LHCN-M2 (cell line): ENCODE measurements at places on chromosomes 7 and 10. TPM values are rescaled to one million over a fixed set of nuclear protein-coding genes. Genes with fewer than 3 reads are reported as not detected.

Gene TMEM213
- not detected in 2 replicates for total RNA-seq

Gene CRHR2
- total RNA-seq: not detected in 2 replicates

Gene ARHGEF5
- 1.3 and 1.5 TPM in 2 replicates for total RNA-seq

DNA sequence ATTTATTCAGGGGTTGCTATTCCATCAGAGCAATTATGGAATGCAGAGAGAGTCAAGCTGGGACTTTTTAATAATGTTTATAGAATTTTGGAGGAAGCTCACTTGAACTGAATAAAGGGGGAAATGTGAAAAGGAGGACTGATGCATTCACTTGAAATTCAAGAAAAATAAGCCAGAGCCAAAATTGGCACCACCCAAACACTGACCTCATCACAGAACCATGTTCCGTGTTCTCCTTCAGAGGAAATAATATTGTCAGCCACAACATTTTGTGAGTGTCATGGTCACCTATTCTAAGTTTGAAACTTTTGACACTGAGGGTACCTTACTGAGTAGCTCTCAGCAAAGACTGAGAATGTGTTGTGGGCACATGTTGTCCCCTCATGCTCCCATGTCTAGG is 207.0 kb downstream of the ANK3 start:
- DNase-seq: no peak

DNA sequence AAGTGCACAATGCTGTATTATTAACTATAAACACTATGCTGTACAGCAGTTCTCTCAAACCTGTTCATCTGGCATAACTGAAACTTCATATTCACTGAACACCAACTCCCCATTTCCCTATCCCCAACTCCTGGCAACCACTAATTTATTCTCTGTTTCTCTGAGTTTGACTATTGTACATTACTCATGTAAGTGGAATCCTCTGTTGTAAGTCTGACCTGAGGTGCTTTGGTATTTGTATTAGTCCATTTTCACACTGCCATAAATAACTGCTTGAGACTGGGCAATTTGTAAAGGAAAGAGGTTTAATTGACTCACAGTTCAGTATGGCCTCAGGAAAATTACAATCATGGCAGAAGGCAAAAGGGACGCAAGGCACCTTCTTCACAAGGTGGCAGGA is 266.3 kb downstream of the PPP1R3A start:
- DNase-seq: peak; percentile 74

GRCh38 chr7:100604028-100604975 is 2.1 kb downstream of the PCOLCE start:
- DNase-seq: peak; percentile 56

DNA sequence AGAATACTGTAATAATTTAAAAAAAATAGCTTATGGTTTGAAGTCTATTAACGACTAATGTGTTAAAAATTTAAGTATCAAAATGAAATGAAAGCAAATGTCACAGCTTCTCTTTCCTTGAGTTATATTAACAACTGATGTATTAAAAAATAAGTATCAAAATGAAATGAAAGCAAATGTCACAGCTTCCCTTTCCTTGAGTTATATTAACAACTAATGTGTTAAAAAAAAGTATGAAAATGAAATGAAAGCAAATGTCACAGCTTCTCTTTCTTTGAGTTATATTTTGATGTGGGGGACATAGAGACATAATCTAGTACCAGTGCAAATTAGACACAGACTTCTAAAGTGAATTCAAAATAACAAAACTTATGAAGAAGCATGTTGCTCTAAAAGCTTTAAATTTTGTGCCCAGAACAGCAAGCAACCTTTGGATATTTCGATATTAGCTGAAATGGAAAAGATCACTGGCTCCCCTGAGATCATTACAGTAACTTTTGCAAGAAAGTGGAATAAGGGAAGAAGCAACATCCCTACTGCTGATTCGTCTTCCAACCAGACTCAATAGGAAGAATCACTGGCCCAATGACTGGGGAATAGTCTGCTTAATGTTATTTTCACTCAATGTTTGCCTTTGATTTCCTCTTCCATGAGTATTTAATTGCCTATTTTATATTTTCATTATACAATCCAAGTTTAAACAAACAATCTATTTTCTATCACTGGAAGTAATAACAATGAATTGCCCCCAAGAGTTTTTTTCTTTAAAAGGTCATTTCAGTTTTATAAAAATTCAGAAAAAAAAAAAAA is 8.0 kb downstream of the SKAP2 start:
- DNase-seq: peak; percentile 44
